ENCODE measurements at places on chromosomes 3 and 15.

GRCh38 chr3:12791430-12791829, 5.0 kb upstream of the CAND2 start:
- no peak for DNase-seq

DNA sequence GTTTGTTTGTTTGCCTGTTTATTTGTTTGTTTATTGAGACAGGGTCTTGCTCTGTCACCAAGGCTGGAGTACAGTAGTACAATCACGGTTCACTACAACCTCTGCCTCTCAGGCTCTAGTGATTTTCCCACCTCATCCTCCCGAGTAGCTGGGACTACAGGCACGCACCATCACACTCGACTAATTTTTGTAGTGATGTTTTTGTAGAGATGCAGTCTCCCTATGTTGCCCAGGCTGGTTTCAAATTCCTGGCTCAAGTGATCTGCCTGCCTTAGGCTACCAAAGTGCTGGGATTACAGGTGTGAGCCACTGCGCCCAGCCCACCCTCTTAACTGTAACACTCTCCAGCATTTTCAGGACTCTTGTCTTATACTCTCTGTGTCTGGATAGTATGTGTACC, 26.7 kb downstream of the PLD1 start:
- no peak for DNase-seq

- DNase-seq, result peak; percentile 29
Measured at GRCh38 chr15:29066310-29066709, 180.5 kb downstream of the APBA2 start.

GRCh38 chr3:115254492-115255196, 107.6 kb upstream of the ZBTB20 start:
- DNase-seq, result no peak

DNA sequence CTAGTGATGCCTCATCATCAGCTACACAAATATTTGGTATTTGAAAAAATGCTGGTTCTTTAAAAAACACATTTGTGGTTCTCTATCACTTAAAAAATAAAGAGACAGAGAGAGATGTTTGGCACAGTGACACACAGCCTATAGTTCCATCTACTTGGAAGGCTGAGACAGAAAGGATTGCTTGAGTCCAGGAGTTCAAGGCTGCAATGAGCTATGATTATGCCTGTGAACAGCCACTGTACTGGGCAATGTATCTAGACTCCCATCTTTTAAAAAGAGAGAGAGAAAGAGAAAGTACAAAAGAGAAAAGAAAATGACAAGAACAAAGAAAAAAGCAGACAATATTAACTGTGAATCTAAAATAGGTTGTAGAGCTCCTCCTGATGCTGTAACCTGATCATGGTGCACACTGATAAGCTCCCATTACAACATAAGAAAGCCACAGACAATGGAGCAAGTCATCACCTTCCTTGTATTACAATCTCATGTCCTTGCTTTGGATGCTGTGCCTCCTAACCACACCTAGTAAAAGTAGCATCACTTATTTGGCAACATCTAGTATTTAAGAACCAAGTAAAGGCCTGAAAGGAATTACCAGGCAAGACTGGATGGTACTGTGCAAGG, 31.7 kb upstream of the MAP4 start:
- DNase-seq, result peak; percentile 26

- no peak for DNase-seq
Measured at GRCh38 chr3:111045564-111045963, 26.1 kb upstream of the NECTIN3 start.

GRCh38 chr15:98076021-98076816, 115.7 kb downstream of the ARRDC4 start:
- DNase-seq, result peak; percentile 48

DNA sequence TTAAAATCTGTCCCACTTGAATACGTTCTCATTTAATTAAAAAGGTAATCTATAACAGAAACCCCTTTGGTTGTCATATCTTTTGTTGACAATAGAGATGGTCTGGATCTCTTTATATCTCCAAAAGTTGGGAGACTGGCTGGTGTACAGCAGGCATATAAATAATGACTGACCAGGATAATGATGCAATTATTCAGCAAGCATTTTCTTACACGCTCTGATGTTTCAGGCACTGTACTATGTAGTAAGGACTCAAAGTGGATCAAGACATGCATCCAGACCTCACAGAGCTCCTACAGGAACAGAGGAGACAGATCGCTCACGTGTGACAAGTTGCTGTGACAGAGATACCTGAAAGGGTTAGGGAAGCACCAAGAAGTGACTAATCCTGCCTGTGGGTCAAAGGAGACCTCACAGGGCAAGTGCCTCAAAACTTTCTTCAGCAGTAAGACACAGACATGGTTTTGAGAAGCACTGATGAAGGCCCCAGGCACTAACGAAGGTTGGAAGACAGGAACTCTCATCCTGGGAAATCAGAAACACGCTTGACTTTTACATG, 25.7 kb downstream of the VPS39 start:
- DNase-seq, result no peak

DNA sequence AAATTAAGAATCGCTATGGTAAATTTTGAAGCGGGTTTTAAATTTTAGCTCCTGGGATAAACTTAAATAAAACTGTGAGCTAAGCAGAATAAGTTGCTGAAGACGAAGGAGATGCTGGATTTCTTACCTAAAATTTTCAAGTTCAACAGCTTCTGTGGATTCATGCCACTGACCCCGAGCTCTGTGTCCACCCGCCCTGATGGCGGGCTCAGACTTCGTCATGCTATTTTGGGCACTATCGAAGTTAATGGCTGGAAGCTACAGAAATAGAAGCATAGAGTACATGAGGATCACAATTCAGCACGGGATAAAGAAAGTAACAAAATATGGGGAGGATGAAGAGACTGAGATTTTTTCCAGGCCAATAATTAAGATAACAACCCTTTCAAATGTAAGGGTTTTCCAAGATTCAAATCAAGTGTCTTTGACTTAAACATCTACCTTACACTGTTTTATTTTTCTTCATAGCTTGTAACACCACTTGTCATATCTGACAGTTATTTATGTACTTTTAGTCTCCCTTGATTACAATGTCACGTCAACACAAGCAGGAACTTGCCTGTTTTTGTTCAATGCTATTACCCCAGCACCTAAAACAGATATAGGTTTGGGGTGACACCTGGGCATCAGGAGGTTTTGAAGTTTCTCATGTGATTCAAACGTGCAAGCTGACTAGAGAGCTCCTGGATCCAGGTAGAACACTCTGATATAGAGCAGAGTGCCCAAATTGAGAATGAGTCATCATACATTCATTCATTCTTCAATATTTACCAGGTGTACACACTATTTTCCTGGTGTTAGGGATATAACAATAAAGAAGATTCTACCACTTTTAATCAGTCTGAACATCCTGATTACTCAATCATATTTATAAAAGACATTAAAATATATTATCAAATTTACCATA, 23.0 kb downstream of the NEK10 start:
- no peak for DNase-seq

DNA sequence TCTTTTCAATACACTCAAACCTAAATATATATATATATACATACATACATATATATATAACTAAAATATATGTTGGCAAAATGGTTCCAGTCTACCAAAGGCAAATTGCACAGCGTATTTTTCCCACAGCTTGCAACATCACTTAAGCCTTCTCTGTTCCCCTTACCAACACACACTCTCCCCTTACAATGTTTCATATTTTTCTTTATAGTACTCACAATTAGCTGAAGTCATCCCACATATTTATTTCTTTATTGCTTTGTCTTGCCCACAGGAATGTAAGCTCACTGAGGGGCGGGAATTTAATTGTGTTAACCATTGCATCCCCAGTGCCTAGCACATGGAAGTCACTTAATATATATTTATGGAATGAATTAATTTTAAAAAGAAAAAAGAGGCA, 288.3 kb downstream of the ULK4 start:
- DNase-seq, result no peak

DNA sequence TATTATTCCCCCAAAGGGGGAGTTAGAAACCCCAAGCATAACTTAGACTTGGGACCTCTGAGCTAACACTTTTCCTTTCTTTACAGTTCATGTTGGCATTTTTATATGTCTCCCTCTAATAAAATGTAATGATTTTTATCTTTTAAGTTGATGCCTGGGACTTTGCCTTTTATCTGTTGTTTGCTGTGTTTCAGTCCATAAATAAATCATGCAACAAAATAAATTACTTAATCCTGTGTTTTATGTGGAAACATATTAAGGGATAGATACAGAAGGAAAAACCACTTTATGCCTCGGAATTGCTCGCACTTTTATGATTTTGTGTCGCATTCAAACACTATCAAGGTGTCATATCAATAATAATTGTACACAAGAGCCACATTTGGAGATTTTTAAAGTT, 93.7 kb upstream of the TBC1D5 start:
- no peak for DNase-seq

DNA sequence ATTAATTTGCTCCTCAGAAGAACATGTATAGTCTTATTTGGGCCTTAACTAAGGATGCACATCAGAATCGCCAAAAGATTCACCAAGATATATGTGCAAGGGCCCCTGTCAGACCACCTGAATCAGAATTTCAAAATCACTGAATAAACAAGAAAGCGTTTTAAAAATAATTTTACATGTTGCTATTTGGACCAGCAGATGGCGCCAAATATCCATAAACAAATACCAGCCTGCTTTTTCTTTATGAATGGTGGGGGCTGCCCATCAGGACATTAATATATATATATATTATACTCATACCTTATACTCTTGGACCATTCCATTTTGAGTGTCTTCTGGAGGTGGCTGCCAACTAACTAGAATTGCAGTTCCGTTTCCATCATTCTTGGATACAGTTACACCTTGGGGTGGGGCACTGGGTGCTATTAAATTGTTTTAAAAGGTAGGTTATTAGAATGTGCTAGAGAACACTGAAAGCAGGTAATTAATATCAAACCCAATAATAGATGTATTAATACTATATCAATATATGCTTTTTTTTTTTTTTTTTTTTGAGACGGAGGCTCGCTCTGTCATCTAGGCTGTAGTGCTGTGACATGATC, 1108.3 kb downstream of the ROBO1 start:
- peak; percentile 54 for DNase-seq

DNA sequence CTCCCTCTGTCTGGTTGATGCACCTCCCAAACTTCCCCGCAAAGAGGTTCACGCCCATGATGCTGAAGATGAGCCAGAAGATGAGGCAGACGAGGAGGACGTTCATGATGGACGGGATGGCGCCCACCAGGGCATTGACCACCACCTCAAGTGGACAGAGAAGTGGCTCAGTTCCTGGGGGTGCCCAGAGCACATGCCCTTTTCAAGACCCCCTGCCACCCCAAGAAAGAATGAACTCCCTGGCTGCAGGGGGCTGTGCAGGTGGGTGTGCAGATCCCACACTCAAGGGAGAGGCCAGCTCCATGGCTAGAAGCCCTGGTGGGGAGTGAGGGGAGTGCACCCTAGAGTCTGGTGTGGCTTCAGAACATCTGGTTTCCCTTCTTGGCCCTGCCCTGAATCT, 64.1 kb downstream of the EXOG start:
- DNase-seq, result no peak

DNA sequence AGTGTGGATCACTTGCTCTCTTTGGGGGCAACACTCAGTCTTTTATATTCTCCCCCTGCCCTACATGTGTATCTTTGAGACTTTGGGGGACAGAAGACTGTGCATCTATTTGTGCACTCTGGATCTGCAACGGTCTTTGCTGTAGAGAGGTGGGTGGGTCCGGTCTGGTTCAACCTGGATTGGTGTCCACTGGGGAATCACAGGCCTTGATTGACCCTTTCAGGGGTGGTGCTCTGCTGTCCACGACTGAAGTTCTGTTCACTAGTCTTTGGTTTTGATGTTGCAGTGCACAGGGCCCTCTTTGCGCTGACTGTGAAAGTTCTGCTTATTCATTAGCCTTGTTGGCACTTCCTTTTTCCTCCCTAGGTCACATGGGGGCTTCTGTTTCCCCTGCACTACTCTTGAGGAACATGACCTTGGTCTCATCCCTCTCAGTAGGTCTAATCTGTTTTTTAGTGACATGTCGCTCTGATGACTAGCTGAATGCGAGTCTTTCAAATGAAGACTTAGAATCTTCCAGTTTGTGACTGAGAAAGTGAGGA, 284.2 kb downstream of the SV2B start:
- DNase-seq, result peak; percentile 33

- peak; percentile 81 for DNase-seq
Measured at GRCh38 chr15:95988574-95988887, 342.0 kb upstream of the NR2F2 start.

GRCh38 chr15:70451821-70452653, 311.3 kb downstream of the UACA start:
- no peak for DNase-seq

Data from NB4 (cell line).